Natural killer cell treated with Interleukin-12 subunit alpha and Interleukin-12 subunit beta and Interleukin-15 and Interleukin-18, amount 100 ng/mL, for 72 hours (primary cell): ENCODE measurements at places on chromosomes 2 and 18. TPM values are rescaled to one million over a fixed set of nuclear protein-coding genes. Genes with fewer than 3 reads are reported as not detected.

Gene CAPN13
- total RNA-seq, result not detected

Gene RAB11FIP5
- 8.8 TPM for total RNA-seq

Gene SERPINB7
- total RNA-seq, result not detected

Gene NEB
- 0.31 TPM for total RNA-seq

Gene TUBA3E
- total RNA-seq, result not detected

Gene POTEC
- not detected for total RNA-seq

Gene LBX2
- 1.3 TPM for total RNA-seq

Gene KLHL41
- total RNA-seq, result not detected

Gene SERPINB2
- not detected for total RNA-seq

Gene IL1RL1
- total RNA-seq, result 57.7 TPM
